Non-pigmented ciliary epithelial cell (primary cell): ENCODE measurements at places on chromosomes 3 and 15.

- no peak for DNase-seq
These were observed 36.2 kb upstream of the RPL35A start for GRCh38 chr3:197913641-197914380.

GRCh38 chr3:181292984-181293383 is 303.4 kb upstream of the DNAJC19 start:
- DNase-seq, result peak; percentile 17

- peak; percentile 68 for DNase-seq
These were observed 16.9 kb downstream of the POPDC2 start for GRCh38 chr3:119643528-119643927.

GRCh38 chr15:88028024-88028423 is 228.5 kb downstream of the NTRK3 start:
- DNase-seq, result no peak

DNA sequence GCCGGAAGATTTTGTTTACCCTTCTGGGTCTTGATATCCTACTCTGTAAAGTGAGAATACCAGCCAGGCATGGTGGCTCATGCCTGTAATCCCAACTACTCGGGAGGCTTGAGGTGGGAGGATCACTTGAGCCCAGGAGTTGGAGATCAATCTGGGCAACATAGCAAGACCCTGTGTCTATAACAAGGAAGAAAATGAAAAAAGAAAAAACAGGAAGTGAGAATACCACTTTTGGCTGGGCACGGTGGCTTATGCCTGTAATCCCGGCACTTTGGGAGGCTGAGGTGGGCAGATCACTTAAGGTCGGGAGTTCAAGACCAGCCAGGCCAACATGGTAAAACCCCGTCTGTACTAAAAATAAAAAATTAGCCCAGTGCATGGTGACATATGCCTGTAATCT is 36.9 kb downstream of the SFMBT1 start:
- DNase-seq, result no peak

GRCh38 chr15:44101286-44101685 is 93.8 kb downstream of the FRMD5 start:
- no peak for DNase-seq

DNA sequence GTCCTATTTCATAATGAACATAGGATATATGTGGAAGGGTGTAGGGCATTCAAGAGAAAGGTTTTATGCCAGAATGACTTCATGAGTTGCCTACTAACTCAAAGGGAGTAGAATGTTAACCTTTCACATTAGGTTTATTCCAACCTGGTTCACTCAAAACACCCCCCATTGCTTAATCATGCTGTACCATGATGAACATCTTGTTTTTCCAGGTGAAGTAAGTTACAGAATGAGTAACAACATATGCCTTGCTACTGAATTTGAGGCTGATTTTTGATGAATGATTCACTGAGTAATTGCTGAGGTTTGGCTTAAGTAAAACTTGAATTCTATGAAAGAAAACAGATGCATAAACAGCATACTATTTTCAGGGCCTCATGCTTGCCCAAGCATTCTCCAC is 5.9 kb upstream of the CLDN16 start:
- DNase-seq, result peak; percentile 68

- peak; percentile 1 for DNase-seq
These were observed 113.3 kb upstream of the GBE1 start for GRCh38 chr3:81874738-81875137.
